IMR-90 (cell line): ENCODE measurements at places on chromosomes 1 and 21. TPM values are rescaled to one million over a fixed set of nuclear protein-coding genes. Genes with fewer than 3 reads are reported as not detected.

Gene MRTO4
- 58.0 and 58.1 TPM in 2 replicates for total RNA-seq

Gene SLC30A10
- total RNA-seq, result not detected in 2 replicates

DNA sequence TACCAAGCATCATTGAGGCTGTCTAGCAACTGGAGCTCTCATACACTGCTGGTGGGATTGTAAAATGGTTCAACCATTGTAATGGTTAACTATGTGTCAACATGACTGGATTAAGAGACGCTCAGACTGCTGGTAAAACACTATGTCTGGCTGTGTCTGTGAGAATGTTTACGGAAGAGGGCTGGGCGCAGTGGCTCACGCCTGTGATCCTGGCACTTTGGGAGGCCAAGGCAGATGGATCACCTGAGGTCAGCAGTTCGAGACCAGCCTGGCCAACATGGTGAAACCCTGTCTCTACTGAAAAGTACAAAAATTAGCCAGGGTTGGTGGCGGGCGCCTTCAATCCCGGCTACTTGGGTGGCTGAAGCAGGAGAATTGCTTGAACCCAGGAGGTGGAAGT, 4.8 kb upstream of the FCRLA start:
- DNase-seq, result no peak

GRCh38 chr1:174998569-174999215, 1.1 kb upstream of the CACYBP start:
- DNase-seq, result peak; percentile 36

DNA sequence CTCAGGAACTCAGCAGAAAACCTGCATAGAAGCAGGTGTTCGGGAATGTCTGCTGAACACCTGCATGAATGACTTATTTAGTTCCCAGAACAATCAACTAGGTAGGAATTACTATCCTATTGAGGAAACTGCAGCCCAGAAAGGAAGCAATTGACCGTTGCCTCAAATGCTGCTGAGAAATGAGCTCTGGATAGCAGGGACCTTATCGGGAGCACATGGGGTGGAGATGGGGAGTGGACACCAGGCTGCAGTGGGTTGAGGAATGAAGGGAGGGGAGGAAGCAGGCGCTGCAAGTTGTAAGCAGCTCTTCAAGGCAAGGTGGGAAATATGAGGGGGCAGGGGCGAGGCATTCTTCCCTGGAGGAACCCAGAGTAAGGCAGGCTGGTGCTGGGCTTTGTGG, 10.8 kb upstream of the CDCP2 start:
- DNase-seq, result no peak

DNA sequence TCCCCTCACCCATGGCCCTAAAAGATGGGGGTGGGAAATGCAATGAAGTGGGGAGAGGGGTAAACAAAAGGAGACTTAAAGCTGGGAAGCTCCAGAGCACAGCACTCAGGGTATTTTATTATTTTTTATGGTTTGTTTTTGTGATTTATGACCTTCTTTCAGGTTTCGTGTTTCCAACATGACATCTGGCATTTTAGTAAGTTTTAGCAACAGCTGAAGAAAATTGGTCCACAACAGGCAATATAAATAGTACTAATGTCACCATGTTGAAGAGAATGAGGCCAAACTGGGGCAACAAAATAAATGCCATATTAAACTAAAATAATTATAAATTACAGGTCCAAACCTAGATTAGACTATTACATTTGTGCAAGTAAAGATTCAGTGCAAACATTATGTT, 56.3 kb downstream of the TBX15 start:
- DNase-seq, result no peak
